NCI-H1436 treated with DMSO at 0.1 percent for 48 hours (cell line): ENCODE measurements at places on chromosomes 3 and 15.

DNA sequence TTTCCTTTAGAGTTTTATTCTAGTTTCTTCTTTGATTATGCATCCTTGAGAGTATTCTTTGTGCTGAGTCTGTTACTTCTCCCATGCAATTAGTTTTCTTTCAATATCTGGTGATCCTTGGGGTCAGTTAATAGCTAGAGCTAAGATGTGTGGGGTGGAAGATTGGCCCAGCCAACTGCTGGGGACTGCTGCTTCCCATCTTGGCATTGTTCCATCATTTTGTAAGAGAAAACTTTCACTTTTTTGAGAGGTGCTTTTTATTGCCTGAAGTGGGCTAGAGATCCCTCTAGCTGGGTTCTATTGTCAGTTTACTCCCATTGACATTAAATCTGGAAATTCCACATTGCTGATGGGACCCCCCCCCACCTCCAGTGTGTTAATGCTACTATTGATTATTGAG is 15.4 kb downstream of the BCL2L10 start:
- DNase-seq: no peak

DNA sequence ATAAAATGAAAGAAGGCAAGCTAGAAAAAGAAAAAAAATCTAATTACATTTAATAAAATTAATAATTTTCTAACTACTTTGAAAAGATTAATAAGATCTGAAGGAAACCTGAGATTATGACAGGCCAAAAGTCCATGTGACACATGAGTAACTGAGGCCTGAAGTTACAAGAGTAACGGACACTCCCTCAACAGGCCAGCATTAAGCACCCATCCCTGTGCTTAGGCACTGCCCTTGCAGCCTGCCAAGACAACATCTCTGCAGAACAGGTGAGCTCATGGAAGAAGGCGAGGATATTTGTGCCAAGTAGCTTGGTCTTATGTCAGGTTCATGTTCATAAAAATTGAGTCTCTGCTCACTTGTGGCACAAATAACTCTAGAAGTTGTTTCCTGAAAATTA is 31.8 kb downstream of the SUCLG2 start:
- DNase-seq: no peak

DNA sequence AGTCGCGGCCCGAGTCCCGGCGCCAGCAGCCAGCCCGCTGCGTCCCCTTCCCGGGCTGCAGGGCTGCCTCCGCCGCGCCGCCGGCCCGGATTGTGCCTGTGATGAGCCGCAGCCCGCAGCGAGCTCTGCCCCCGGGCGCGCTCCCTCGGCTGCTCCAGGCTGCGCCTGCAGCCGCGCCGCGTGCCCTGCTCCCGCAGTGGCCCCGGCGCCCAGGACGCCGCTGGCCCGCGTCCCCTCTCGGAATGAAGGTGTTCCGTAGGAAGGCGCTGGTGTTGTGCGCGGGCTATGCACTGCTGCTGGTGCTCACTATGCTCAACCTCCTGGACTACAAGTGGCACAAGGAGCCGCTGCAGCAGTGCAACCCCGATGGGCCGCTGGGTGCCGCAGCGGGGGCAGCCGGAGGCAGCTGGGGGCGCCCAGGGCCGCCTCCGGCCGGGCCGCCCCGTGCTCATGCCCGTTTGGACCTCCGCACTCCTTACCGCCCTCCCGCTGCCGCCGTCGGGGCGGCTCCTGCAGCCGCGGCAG is 1.2 kb downstream of the CHST2 start:
- no peak for DNase-seq

DNA sequence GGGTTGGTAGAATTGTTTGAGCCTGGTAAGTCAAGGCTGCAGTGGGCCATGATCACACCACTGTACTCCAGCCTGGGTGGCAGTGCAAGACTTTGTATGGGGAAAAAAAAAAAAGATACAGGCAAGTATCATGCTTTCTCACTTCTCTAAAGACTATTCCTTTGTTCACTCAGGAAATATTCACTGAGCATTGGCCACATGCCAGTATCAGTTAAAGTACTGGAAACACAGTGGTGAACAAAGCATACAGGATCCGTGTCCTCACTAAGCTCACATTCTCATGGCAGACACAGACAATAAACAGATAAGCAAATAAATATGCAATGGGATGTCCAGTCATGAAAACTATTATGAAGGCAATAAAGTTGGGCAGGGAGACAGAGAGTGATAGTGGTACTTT is 5.1 kb upstream of the MTHFS start:
- DNase-seq: no peak

DNA sequence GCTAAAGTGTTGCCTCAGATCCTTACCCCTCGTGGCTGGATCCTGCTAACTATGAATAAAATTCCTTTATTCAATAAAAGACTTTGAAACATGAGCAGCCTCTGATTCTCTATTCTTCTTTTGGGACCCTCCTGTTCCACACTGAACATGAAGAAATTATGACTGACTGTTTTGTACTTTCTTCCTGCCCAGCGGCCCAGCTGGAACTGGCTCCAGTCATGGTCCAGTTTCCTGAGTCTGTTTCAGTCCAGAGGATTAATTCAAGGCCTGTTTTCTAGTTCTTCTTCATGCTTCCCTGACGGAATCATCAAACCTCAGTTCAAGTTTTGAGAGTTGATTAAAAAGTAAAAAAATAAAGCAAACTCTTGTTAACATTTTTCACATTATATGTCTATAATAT is 52.6 kb upstream of the CP start:
- no peak for DNase-seq

DNA sequence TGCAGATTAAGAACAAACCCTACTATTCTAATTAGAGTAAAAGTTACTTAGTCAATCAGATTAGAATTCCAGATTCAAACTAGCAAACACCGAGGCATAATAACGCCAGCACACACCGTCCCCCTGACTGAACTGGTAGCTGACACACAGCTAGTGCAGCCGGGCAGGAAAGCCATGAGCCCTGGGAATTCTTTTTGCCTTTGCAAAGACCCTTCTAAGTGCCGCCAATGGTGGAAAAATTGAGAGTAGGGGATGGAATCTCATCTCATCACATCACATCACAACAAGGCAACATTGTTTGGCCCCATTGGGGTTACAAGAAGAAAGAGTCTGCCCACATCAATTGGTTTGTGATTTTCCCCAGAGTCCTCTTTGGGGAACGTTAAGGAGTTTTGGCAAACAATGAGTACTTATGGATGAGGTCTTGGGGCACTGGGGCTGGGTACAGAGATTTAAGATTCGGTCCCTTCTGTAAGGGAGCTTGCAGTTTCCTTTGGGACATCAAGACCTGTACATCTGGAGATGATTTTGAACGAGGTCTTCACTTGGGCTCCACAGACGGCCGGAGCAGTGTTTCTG is 120.4 kb upstream of the MEF2A start:
- DNase-seq: no peak

- no peak for DNase-seq
Measured at GRCh38 chr3:125433611-125434041, 58.5 kb upstream of the ZNF148 start.
